ENCODE measurements at places on chromosomes 5 and 9.

GRCh38 chr5:150069672-150070627 is 16.4 kb downstream of the CSF1R start:
- DNase-seq: no peak

DNA sequence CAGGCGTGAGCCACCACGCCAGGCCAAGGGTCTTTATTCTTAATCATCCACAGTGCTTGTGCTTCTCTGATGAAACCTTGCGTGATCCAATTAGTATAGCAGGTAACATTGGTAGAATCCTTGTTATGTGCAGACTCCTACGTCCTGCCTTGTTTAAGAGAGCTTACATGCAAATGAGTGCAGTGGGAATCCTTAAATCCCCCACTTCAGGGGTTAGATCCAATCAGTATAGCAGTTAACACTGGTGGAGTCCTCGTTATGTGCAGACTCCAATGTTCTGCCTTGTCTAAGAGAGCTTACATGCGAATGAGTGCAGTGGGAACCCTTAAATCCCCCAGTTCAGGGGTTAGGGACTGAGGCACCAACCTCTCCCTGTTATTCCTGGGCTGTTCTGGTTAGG is 193.4 kb downstream of the SEMA6A start:
- no peak for DNase-seq

DNA sequence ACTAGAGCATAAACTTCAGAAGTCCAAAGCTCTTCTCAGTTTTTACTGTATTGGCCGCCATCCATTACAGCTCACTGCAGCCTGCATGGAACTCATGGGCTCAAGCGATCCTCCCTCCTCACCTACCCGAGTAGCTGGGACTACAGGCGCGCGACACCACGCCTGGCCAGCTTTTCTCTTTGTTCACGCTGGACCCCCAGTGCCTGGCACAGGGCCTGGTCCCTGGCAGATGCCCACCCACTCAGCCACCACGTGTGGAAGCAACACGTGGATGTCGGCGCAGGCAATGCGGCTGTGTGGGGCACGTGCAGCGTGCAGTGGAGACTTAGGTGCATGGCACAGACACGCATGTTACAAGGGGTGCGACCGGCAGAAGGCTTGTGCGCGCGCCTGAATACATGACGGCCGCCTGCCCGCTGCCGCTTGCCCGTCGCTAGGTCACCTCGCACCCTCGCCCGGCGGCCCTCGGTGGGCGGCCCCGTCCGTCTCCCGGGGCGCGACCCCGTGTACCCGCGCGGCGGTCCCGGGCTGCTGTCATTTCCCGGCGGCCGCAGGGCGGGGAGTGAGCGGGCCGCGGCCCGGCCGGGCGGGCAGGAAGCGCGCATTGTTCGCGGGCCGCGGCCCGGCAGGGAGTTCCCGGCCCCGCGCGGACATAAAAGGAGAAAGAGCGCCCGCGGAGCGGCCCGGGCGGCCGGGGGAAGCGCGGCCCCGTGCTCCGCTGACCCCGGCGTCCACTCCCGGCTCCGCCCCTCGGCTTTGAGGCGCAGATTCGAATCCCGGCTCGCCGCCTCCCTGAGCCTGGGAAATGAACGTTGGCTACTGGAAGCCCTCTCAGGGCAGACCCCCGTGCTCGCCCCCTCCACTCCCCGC is 24.1 kb upstream of the PTGS1 start:
- DNase-seq: no peak

DNA sequence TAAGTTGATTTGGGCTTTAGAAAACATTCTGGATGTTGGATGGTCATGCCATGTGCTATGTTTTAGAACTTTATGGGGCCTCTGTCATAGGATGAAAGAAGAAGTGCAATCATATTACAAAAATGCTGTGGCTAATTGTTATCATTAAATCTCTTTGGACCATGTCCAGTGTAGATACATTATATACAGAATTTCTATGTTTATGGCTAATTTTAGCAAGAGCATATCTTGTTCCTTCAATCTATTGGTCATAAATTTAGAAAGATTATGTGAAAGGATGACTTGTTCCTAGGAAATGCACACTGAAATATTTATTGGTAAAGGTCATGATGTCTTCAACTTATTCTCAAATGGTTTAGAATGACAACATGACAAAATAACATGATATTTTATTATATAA is 42.4 kb upstream of the ELL2 start:
- DNase-seq: no peak

- DNase-seq: no peak
Observed at GRCh38 chr5:11918463-11919045, 14.3 kb upstream of the CTNND2 start.

DNA sequence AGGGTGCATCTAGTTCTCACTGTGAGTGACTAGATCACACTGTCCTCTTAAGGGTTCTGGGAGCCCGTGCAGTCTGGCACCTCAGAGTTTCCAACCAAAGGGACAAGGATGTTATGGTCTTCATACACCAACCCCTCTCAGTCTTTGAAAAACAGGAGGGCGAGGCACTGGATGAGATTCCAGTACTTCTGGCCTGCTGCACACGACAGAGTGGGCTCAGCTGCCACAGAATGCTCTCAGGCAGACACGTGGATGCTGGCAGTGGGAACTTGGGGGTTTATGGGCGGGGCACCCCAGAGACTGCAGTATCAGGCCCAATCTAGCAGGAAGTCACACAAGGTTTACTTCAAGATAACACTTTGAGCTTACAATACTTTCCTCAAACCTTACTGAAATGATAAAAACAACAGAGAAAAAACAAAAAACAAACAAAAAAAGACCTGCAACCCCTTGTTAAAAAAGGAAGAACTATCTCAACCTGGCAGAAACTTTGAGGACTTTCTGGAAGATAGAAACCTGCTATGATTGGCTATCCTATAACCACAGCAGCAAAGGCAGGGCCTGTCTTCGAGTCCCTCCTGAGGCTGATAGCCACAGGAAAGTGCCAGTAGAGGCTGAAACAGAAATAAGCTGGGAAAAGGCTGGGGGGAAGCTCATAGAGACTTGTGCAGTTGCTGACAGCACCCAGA is 28.3 kb upstream of the TGFBR1 start:
- DNase-seq: no peak

Data from NCI-H1930 (cell line).